Frontal cortex (tissue), 4 donors: ENCODE measurements at places on chromosomes 3 and 15.

DNA sequence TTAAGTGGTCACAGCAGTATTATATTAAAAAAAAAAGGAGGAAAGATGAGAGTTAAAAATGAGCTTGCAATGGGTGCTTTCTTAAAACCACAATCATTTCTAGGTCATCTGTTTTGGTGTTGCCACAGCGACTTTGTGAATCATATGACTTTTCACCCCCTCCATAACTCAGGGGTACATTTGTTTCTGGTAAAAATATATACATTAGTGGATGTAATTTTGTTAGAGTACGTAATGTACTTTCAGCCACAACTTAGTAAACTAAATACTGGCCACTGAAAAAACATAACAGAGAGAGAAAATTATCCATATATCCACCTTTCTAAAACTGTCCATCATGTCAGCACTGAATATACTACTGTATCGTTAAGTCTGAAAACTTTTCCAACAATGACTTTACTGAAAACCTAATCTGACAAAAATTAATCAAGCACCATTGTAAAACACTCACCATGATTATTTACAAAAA is 3.4 kb downstream of the ANKRD28 start:
- DNase-seq = no peak

GRCh38 chr3:113574213-113574612 is 41.9 kb downstream of the SIDT1 start:
- no peak for DNase-seq

DNA sequence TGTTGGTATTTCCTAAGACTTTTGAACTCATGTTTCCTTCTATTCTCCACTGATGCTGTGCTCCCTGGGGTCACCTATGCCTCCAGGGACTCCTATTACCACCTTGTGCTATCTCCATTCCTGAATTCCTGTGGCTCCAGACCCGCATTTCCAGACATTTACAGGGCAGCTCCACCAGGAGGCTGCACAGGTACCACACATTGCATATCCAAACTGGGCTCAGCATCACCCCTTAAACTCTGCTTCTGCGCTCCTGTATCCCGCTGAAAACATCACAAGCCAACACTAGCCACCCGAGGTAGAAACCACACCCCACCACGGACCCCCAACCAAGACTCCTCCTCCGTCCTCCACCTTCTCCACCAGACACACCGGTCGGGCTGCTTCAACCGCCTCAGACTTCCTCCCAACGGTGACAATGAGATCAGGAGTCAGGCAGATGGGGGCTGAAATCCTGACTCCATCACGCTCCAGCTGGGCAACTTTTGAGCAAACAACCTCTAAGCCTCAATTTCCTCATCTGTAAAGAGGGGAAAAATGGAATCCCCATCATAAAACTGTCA is 10.4 kb downstream of the TNK2 start:
- DNase-seq = no peak

DNA sequence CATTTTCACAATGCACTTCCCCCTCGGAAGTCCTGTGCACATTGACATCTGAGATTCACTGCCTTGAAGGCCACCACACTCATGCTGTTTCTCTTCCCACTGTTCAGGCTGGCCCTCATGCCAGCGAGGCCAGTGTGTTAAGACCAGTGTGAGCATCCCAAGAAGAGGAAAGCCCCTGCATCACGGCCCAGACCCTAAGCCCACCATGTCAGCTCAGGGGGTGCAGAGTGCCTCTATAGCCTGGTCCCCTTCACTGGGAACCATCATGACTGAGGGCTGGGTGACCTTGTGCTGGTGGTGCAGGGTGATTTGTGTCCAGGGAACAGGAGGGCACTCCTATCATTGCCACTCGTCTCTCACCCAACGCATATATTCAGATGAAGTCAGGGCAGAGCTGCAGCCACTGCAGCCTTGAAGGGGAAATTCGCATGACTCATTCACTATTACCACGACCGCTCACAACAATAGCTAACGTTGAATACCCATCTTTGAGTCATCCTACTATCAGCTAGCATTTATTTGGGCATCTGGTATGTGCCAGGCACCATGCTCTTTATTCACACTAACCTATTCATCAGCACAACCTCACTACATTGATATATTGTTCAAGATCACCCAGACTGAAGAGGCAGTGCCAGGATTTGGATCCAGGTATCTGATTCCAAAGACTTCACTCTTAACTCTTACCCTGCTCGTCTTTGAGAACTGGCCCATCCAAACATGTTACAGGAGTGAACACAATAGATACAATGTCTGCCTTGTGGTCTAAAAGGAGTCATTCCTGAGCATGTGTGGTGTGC is 58.8 kb upstream of the SLC6A11 start:
- DNase-seq = no peak

- DNase-seq = no peak
These were observed 327.9 kb upstream of the CTNNB1 start for GRCh38 chr3:40871394-40871793.

GRCh38 chr15:60576044-60576443 is 97.1 kb upstream of the ICE2 start:
- no peak for DNase-seq

- DNase-seq = no peak
These were observed 51.5 kb downstream of the GABRB3 start for GRCh38 chr15:26721232-26721967.

GRCh38 chr15:66703540-66703941 is 1.5 kb downstream of the SMAD6 start:
- peak; percentile 64 for DNase-seq

DNA sequence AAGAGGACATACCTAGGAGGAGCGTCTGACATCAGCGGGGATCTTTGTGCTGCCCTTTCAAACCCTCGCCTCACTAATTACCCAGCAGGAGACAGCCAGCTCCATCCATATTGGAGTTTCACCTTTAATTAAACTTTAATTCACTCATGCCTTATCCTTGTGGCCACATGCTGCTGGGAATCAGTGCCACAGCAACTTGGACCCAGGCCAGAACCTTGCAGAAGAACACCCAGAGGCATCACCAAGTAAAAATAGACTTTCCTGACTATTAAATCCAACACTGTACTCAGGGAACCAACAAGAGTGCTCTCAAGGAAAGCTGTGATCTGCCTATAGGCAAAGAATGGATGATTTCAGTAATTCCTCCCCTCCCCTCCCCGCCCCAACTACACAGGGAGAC is 23.9 kb downstream of the EIF1B start:
- no peak for DNase-seq

DNA sequence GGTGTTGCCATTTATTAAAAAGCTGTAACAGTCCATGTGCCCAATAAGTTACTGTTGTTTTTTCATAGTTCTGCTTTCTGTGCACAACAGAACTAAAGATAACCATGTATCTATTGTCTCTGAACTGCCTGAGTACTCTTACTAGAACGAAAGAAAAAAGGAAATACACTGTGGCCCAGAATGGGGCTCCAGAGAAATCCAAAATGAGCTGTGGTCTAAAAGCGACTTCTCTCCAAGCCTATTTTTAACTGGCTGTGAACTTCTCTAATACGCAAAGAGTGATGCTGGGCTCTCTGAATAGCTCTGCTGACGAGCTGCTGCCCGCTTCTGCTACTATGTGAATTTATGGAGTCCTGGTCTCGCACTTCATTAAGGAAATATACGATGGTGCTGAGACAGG is 56.2 kb upstream of the LPP start:
- DNase-seq = no peak

DNA sequence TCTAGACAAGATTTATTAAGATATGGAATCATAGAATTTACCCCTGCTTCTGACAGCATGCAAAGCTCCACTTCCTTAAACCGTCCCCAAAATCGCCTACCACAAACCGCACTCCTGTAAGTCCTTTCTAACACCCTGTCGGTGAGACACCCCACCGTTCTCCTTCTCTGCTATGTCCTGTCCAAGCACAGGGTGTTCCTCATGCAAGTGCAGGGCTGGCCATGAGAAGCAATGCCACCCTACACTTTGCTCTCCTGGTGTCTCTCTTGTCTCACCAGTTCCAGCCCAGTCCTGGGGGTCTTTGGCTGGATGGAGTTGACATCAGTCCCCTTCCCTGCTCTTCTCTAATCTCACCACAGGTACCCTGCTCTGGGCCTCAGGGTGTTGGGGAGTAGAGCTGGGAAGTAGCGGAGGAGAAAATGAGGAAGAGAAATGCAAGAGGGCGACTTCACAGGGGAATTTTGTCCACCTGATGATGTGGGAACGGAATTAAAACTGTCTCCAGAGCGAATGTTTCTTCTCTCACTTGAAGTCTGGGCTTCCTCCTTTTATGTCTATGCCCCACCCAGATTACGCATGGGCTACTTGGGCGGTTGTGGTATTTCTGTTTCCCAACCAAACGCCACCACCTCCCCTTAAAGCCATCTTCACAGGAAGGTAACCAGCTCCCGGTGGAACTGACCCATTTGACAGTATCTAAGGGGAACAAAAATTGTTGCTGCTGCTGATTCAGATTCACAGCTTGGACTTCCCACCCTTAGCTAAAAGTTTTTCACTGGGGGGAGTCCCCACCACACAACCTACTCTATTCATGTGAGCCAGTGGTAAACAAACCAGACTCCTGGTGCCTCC is 49.9 kb downstream of the CASR start:
- DNase-seq = no peak

DNA sequence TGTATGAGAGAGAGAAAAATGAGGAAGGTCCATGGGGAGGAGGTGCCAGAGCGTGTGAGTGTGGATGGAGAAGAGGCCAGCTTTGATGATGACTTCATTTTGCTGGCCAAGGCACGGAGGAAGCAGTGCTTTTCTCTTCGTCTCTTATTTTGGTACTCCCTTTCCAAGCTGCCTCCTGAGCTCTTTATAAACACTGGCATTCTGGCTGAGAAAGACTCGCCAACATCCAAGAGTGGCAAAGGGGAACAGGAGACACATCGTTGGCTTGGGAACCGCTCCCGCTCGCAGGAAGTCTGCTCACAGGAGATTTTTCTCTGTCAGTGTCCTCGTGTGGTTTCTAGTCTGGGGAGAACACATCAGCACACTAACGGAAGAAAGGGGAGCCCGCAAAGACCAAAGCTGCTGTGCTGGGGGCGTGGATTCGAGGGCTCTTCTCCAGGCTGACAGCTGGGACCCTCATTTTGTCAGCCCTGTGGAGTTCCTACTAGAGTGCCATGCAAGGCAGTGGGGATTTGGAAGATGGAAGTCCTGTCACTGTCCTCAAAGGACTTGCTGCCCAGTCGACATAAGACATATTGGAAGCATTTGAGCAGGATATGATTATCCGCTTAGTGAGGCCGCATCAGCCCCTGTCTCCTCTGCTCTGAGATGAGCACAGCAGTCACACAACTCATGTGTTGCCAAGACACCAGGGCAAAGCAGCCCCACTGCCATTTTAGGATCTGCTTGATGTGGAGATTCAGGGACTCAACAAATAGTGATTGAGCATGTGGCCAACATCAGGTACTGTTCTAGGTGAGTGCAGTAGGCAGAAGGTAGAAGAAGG is 8.0 kb upstream of the SEMA4B start:
- no peak for DNase-seq

DNA sequence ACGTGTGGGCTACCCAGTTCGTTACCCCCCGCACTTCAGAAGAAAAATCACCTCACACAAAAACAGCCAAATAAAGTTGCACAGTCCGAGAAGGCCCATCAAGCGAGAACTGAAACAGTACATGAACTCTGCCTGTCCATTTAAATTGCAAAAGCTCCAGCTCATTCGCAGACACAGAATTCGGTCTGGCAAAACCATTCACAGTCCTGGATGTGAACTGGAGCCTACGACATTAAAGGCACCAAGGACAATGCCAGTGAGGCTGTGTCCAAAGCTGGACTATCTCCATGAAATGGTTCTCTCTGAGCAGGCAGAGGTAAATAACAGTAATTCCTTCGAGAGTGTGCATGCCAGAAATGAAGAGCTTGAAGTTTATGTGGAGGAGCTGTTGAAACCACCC is 261.3 kb upstream of the ICE2 start:
- no peak for DNase-seq

DNA sequence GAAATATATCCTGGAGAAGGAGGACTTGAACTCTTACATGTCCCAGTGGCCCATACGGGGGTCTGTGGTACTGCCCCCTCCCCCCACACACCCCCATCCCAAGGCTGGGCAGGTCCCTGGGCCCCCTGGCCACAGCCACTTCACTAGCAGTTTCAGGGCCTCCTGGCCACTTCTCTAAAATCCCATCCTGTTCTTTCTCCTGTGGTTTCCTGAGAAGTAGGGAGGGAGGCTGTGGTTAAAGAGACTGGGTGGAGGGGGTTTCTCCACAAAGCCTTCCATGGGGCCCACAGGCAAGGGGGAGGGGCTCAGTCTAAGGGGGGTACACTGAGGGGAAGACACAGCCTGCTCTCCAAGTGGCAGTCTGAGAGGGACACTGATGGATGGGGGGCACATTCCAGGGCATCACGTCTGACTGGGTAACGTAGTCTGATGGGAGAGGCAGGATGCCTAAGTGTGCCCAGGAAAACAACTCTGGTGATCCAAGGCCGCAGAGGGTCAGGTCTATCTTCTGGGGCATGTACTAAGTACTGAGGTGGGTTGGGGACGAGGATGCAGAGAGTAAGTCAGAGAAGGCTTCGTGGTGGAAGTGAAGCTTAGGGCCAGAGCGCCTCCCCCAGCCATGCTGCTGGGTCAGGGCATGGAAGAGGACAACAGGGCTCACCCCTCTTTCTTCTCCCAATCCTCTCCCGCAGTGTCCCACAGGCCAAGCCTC is 48.0 kb upstream of the C15orf39 start:
- no peak for DNase-seq

GRCh38 chr3:150765949-150766720 is 3.2 kb upstream of the SIAH2 start:
- DNase-seq = no peak

DNA sequence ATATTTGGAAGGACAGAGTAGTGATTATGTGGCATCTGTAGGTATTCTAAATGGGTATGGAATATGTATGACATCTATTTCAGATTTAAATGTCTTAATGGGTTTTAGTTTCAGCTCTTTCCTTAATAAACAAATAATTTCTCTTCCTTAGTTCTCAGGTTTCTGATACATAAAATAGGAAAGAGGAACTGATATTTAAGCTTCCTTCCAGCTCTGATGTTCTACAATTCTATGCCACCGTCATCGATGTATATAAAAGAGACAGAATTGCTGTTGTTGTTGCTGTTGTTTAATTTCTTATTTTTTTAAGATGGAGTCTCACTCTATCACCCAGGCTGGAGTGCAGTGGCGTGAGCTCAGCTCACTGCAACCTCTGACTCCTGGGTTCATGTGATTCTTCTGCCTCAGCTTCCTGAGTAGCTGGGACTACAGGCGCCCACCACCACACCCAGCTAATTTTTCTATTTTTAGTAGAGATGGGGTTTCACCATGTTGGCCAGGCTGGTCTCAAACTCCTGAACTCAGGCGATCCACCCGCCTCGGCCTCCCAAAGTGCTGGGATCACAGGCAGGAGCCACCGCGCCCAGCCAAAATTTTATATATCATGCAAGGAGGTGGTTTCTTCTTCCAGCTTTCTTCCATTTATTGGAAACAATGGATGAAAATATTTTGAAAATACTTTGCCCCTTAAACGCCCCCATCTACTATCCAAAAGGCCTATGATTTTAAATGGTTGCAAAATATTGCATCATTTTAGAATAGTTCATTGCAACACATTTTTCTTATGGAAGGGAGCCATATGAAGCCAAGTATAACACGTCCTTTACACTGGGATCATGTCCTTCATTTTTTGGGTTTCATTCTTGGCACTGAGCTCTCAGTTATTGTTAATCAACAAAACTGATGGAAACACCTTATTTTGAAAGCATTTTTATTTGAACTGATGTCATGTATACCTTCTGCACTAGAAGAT is 13.9 kb upstream of the C15orf61 start:
- DNase-seq = no peak
